ENCODE measurements at places on chromosomes 1 and 21.
A peak's percentile ranks its signal among the peaks of the same experiment; 100 is the strongest.

GRCh38 chr1:46461809-46462448 is 27.7 kb upstream of the DMBX1 start:
- DNase-seq, result no peak

DNA sequence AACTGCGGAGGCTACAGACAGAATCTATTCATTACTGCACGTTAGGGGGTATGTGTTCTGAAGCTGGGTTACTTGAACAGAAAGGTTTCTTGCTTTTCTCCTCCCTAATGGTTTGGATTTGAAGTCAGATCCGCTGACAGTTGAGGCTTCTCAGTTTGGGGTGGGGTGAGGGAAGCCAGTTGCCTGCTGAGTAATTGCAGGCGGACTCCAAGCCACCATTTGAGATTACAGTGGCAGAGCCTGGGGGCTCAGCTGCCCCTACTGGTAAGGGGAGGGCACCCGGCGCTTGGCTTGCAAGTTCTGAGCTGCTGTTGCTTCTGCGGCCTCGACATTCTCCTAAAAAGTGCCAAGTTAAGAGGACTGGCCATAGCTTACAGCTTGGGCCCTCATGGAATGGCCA is 2.0 kb downstream of the GRHL3 start:
- no peak for DNase-seq

DNA sequence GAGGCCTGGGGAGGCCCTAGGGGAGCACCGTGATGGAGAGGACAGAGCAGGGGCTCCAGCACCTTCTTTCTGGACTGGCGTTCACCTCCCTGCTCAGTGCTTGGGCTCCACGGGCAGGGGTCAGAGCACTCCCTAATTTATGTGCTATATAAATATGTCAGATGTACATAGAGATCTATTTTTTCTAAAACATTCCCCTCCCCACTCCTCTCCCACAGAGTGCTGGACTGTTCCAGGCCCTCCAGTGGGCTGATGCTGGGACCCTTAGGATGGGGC is 5.2 kb downstream of the ELF3 start:
- no peak for DNase-seq

DNA sequence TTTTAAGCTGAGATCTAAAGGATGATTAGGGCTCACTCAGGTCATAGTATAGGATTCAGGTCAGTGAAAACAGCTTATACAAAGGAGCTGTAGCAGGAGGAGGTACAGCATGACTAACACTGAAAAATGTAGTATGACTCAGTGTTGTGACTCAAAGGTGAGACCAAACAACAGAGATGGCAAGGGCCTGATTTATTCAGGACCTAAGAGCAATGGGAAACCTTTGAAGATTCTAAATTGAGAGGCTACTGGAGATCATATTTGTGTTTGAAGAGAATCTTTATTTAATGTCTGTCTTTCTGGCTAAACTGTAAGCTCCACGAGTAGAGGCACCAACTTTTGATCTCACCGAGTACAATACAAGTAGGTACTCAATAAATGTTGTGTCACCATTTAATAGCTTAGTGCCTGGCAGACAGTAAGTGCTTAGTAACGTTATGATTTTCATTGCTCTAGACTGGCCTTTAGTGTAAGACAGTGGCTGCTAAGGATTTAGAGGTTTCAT is 43.5 kb downstream of the PRKAA2 start:
- DNase-seq, result no peak

DNA sequence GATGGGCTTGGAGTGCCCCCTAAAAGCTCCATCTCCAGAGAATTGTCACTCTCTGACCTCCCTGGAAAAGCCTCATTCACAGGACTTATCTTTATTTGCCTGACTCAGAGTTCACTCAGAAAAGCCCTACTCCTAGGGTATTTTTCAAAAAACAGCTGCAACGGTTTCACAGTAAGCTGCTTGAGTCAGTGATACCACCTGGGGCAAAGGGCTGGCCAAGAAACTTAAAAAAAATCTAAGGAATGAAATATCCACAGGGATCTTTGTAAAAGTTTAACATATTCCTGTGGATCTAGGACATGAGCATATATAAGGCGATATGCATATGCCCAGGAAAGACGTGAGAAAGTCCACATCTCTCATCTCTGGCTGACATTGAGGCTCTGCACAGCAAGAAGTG is 33.8 kb upstream of the TSPAN2 start:
- DNase-seq, result no peak

DNA sequence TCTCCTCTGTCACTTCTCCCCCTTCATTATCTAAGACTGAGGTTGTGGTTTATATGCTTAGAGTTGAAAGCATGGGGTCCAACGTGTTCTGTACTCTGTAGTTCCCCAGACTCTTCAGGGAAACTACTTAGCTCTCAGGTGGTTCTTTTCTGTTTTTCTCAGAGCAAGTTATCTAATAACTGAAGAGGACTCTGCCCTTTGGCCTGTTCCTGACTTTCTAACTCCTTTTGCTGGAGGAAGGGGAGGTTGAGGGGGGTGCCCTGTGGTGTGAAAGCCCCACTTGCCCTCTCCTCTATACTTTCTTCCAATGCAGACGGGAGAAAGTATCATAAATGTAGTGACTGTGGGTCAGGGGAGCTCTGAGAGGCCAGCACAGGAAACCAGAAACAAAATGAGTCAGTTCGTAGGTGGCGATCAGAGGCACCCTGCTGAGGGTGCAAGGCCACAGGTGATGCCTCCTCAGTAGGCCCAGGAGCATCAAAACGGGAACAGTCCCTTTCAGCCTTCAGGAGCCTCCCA is 5.0 kb downstream of the SLC25A44 start:
- no peak for DNase-seq

GRCh38 chr1:6591222-6591621 is 11.4 kb downstream of the ZBTB48 start:
- no peak for DNase-seq

DNA sequence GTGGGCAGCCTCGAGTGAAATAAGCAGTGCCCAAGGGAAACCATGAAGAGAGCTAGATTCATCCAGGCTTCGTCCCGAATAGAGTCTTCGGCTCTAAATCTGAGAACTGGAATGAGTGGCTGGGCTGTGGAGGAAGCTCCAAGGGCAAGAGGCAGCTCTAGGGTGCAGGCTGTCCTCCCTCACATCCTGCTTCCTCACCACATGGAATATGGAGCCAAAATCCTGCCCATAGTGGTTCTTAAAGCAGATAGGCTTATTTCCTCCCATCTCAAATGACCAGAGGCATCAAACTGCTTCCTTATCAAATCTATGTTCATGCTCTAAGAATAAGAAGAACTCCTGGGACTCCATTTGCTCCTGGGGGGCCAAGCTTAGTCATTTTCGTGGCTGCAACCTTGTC is 2.5 kb downstream of the IL24 start:
- no peak for DNase-seq

DNA sequence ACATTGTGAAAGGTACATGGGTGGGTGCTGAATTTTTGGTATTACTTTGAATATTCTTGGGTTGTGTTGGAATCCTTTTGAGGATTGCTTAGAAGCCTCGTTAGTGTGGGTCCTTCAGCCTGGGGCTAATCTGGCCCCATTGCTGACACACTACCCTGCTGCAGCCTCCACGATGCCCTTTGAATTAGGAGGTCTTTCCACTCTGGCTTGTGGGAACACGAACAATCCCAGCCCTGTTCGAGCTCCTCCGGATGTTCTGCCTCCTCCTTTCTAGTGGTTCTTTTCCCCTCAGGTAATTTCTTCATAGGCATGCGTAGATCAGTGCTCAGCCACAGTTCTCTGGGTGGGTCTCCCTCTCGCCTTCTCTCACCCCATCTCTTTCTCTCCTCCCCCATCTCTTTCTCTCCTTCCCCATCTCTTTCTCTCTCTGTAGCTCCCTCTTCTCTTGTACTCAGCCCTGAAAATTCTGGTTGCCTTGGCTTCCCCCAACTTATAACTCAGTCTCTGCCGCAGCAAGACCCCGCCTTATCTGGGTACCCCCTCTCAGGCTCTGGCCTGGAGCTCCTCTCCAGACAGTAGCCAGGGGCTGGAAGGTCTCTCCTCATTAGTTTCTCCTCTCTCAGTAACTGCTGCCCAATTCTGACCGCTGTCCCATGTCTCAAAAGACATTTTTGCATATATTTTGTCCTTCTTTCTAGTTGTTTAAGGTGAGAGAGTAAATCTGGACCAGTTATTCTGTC is 46.0 kb upstream of the SLC19A1 start:
- DNase-seq, result peak; percentile 13

- DNase-seq, result no peak
These were observed 18.7 kb downstream of the PSMB2 start for GRCh38 chr1:35622510-35623178.

GRCh38 chr1:173393659-173394000 is 83.5 kb upstream of the PRDX6 start:
- DNase-seq, result no peak

DNA sequence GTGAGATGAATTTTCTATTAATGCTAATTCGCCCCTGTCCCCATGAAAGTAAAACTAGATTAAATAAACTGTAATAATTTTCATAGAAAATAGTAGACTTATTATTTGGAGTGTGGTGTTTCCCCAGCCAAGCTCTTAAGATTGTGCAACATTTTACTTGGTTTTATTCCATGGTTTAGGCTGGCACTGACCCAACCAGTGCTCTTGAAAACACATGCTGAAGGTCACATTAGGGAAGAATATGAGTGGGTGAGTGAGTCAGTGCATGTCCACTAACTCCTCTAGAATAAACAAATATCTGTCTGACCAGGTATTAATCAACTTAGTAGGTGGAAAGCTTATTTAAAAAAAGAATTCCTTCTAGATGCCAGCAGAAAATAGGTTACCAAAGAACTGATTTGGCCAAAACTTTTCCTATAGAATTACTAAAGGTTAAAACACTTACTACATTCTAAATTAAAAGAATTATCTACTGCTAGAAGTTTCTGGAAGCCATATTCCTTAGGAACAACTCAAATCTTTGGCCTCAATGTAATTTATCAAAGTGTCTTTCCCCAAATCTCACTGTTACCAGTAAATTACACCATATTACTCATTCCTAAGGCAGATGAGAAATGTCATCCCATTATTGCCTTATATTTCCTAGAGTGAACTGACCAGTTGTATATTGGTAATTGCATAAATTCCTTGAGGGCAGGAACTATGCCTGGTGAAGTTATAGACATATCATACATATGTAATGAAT is 89.7 kb upstream of the RGS1 start:
- DNase-seq, result peak; percentile 71

DNA sequence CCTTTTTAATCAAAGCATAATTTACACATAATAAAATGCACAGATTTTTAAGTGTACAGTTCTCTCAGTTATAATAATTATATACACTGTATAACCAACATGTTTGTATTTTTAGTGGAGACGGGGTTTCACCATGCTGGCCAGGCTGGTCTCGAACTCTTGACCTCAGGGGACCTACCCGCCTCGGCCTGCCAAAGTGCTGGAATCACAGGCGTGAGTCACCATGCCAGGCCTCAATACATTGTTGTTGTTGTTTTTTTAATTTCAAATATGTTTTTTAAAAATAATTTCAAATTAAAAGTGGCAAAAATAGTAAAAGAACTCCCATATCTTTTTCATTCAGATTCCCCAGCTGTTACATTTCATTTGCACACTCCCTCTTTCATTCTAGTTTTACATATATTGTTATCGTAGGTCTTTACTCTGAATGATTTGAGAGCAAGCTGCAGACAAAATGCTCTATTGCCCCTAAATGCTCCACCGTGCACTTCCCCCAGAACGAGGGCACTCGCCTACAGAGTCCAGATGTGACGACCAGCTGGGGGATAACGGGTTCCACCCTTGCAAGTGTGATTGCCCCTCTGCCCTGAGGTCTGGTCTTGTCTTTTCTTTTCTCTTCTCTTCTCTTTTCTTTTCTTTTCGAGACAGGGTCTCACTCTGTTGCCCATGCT is 19.2 kb upstream of the RD3 start:
- DNase-seq, result no peak

GRCh38 chr1:208203127-208203847 is 40.9 kb downstream of the PLXNA2 start:
- peak; percentile 70 for DNase-seq

- no peak for DNase-seq
These were observed 20.3 kb upstream of the KAZN start for GRCh38 chr1:14578156-14578555.

- DNase-seq, result peak; percentile 42
These were observed 19.5 kb upstream of the ARHGEF10L start for GRCh38 chr1:17520041-17520440.

DNA sequence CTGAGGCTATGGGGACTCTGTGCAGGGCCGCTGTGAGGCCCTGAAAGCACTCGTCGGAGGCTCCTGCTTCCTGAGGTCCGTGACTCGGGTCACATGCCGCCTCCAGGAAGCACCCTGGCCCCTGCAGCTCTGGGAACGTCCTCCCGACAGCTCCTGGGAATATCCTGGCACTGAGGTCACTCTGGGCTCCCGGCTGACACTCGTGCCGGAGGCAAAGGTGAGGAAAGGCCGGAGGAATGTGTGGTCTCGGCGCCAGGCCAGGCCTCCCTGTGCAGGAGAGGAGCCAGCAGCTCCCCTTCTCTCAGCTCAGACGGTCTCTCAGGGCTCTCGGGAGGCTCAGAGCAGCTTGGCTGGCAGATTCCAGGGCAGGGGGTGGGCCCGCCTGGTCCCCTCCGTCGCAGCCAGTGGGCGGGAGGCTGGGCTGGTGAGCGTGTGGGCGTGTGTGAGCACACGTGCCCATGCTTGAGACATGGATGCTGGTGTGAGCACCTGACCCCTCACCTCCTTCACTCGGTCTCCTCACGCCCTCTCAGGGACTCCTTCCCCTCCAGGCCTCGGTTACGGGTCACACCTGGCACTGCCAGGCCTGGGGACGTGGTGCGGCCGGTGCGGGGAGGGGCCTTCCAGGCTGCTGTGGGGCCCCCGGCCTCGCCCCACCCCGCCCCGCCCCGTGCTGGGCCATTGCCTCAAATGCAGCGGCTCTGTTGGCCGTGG is 5.5 kb upstream of the RNF223 start:
- peak; percentile 71 for DNase-seq

DNA sequence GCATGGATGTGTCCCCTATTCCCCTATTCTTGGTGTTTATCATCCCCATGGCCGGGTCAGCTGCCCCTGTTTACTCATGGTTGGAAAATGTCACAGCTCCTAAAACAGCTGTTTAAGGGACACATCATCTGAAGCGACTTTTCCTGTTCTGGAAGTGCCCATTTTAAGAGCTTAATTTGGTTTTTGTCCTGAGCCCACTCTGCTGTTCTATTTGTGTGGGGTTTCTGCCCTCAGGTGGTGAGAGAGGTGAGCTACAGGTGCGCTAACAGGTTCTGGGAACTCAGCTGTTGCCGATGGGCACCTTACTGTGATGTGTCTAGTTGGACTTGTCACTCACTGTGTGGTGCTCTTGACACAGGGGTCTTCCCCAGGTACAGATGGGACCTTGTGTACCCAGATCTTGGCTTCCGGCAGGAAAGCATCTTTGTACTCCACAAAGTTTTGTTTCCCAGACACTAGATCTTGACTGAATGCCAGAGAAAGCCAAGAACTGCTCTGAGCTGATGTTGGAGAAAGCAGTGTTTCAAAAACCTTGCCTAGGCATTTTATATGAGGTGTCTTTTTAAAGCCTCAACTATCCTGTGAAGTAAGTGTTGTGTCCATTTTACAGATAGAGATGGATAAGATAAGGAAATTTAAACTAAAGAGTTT is 59.0 kb upstream of the CD1D start:
- DNase-seq, result peak; percentile 21

DNA sequence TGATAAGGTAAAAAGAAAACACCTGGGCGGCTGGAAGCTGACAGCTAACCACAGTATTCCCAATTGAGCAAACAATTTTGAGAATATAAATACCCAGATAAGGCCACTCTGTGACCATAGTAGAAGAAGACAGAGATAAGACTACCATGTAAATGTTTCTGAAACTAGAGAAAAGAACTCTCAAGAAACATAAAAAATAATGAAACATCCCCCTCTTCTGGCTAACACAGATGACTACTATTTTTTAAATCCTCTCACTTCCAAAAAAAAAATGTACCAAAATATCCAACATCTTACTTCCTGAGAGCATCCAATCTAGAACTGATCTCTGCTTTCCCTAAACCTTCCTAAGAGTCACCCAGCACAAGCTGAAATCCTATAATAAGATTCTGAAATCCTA is 125.9 kb downstream of the HFM1 start:
- no peak for DNase-seq

All from pancreas (tissue), 10 donors.